KBM-7 (cell line): ENCODE measurements at places on chromosomes 1 and 21.

DNA sequence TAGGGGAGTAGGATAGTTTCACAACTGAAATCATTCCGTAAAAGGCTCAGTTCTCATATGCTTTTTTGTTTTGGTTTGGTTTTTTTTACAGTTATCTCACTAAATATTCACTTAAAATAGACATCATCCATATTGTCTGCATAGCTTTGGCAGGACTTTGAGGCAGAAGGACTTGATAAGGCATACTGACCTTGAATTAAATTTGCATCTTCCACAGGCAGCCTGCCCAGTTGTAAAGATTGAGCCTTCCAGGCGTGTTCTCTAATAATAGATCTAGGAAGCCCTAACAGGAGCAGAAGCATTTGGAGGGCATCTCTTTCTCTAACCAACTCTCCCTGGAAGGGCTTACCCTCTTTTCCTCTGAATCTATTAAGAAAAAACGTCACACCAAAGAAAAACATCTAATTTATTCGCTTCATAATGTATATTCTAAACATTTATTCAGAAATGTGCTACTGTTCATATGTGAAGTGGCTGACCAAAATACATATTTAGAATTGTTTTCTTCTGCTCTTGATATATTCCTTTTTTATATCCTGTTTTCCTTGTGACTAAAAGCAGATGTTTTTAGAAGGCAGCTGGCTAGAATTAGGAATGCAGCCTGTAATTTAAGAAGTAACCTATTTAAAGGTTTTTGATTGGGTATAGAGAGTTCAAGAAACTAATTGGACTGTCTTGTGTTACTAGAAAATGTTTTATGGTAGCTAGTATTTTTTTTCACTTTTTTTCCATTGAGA is 20.2 kb downstream of the DESI2 start:
- no peak for DNase-seq

DNA sequence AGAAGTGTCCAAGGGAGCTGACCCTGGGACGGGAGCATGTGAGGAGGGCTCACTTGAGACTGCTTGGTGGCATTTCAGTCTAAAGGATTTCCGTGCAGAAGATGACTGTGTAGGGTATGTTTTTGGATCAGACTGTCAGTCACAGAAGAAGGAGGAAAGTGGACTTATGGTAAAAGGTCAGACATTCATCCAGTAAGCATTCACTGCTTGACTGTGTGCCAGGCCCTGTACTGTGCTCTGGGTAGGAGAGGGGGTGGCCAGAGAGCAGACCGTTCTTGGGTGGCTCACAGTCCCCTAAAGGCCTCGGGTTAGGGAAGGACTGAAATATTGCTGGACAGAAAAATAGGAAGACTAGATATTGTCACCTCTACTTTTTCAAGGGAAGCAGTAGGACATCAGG is 2.1 kb upstream of the SERINC2 start:
- no peak for DNase-seq

DNA sequence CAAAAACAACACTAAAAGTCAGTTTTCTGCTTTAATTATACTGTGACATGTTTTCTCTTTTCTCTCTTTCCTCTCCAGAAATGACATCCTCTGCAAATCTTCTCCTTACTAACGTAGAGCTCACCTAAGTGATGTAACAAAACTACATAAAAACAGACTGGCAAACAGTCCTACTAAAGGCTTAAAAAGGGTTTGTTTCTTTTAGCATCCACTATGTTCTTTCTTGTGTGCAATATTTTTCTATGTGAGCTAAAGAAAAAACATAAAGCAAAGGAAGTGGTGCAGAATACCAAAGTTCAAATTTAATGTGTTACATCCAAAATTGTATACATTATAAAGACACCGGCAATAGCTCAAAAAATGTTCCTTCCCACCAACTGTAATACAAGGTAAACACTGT is 14.5 kb downstream of the USP24 start:
- DNase-seq = no peak

GRCh38 chr1:47524272-47524671 is 86.4 kb downstream of the FOXD2 start:
- no peak for DNase-seq

- DNase-seq = no peak
These were observed 5.6 kb upstream of the RRAGC start for GRCh38 chr1:38865112-38865715.

DNA sequence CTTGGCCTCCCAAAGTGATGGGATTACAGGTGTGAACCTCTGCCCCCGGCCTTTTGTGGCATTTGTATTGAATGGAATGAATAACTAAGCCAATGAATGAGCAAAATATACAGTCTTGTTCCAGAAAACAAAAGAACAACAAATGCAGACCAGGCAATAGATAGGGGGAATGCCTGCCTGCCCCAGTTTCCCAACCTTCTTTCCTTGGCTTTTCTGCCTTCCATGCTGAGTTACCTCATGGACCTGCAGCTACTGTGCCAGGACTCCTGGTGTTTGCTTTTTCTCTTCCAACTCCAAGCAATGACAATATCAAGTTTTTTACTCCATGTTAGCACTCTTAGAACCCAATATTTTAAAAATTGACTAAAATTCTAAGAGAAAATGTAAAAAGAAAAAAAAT is 58.6 kb upstream of the BACH1 start:
- DNase-seq = no peak

GRCh38 chr1:8211883-8212579 is 105.9 kb upstream of the SLC45A1 start:
- DNase-seq = peak; percentile 71

- DNase-seq = no peak
These were observed 3.7 kb downstream of the BCAN start for GRCh38 chr1:156645666-156646065.

- no peak for DNase-seq
These were observed 275.2 kb upstream of the DPYD start for GRCh38 chr1:98196012-98196411.

DNA sequence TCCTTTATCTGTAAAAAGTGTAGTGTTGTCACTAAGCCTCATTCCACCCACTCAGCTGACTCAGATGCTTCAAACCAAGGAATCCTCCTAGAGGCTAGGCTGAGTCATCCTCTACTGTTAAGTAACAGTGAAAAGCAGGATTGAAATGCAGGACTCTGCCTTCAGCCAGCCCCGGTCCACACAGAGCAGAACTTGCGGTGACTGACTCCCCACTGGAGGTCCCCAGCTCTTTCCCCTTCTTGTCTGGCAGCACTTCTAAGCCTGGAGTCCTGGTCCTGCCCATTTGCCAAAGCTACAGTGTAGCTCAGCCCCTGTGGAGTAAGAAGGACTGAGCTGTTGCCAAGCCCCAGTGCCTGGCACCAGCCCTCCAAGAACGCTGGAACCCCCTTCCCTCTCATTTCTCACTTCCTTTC is 1.7 kb downstream of the RAB7B start:
- DNase-seq = peak; percentile 71

- DNase-seq = no peak
These were observed 529.4 kb downstream of the KIF26B start for GRCh38 chr1:245684166-245684565.

DNA sequence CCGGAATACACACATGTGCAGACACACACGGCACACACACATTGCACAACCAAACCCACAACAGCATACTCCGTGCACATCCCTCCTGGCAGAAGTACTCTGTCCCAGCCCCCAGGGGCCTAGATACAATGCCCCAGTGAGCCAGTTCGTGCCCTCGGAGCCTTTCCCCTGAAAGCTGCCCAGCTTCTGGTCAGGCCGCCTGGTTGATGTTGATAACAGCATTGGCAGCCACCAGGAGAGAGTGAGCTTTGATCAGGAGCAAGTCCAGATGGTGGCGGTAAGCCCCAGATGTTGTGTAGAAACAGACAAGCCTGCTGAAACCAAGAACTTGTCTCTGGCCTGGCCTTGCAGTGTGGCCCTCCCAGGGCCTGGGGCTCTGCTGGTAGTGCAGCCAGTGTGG is 109.1 kb downstream of the GRIK3 start:
- DNase-seq = no peak

GRCh38 chr1:108643492-108644335 is 17.2 kb downstream of the HENMT1 start:
- DNase-seq = peak; percentile 71

GRCh38 chr1:20102875-20103274 is 16.5 kb downstream of the PLA2G2D start:
- DNase-seq = no peak

DNA sequence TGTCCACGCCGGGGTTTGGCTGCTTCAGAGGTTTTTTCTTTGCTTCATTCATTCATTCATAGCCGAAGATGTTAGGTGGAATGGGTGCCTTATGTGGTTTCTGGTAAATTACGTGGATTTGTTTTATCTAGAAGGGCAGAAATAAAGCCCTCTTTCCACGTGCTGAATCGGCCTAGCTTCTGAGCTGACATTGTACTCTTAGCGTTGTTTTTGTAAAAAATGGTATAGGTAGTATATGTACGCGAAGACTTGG is 1.5 kb downstream of the GALNT2 start:
- DNase-seq = no peak

GRCh38 chr1:101071470-101071891 is 45.9 kb upstream of the DPH5 start:
- peak; percentile 34 for DNase-seq

GRCh38 chr1:54309631-54310366 is 96.4 kb downstream of the SSBP3 start:
- DNase-seq = no peak

DNA sequence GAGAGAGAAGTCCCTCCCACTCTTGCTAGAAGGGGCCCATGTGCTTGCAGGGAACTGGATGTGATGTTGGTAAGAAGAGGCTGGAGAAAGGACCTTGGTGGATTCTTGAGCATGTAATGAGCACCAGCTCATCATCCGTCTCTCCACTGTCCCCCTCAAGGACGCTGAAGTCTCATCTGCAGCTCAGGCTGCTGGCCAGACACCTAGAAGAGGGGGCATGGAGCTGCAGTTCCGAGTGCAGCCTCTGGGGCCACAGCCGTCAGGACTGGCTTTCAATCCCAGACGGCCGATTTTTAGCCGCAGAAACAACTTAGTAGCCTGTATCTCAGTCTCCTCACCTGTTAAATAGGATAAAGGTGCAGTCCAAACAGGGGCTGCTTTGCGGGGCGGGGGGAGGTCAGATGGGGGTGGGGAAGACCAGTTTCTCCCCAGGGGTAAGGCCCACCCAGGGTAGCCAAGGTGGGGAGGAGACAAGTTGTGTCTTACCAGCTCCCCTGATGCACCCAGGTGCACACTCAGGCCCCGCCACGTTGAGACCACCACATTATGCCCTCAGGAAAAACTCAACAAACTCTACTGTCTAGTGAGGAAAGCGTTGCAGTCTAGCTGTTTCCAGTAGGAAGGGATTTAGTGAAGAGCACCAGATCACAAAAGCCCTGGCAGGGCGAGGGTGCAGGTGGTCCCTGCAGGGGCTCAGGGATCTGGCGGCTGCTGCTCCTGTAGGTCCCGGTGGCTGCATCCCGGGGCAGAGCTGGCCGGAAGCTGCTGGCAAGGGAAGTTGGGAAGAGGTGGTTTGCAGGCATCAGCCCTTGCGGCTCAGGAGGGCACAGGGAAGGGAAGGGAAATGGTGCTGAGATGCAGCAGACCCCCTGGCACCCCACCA is 29.5 kb downstream of the LDLRAP1 start:
- peak; percentile 50 for DNase-seq

DNA sequence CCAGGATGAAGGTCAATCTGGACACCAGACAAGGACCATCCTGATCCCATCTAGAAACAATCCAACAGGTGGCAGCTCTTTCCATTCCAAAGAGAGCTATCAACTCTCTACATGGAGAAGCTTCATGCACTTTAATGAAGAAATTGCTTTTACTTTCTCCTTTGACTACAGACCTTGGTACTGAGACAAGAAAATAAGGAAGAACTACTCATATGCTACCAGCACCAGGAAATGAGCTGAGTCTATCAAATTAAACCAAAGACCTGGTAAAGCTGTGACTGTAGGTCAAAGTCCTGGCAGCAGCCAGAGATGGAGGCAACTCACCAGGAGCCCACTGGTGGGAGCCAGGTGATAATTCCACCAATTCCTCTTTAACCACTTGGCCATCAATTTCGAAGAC is 64.3 kb upstream of the LRRC8B start:
- DNase-seq = no peak

DNA sequence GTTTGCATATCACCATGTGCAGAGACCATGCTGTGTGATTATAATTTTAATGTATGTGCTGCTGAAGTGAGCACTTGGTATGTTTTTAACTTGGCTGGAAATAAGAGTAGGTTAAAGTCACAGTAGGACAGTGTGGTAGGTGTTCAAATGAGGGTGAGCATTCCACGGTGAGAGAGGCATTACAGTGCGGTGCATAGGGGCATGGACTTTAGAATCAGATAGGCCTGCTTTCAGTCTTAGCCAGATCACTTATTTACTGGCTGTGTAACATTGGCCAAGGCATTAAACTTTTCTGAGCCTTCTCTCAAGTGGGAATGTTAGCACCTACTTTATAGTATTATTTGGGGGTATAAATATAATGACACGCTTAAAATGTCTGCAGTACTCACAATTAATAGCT is 43.2 kb downstream of the GIPC2 start:
- DNase-seq = no peak
